ENCODE measurements at places on chromosomes 7 and 10. TPM values are rescaled to one million over a fixed set of nuclear protein-coding genes. Genes with fewer than 3 reads are reported as not detected.

The ANXA11 gene
- 216 TPM for total RNA-seq

The GIMAP6 gene
- 38.7 TPM for total RNA-seq

The MBL2 gene
- total RNA-seq: not detected

The TFR2 gene
- total RNA-seq: 15.0 TPM

The SHOC2 gene
- 50.7 TPM for total RNA-seq

The PDE6C gene
- total RNA-seq: not detected

The NPC1L1 gene
- total RNA-seq: not detected

The SPDYE16 gene
- total RNA-seq: not detected

The EIF3A gene
- 183 TPM for total RNA-seq

The MYO1G gene
- total RNA-seq: 252 TPM

The RPEL1 gene
- not detected for total RNA-seq

The ITGA8 gene
- total RNA-seq: not detected

The KIF11 gene
- 38.7 TPM for total RNA-seq

The WDFY4 gene
- 0.08 TPM for total RNA-seq

The AKR1C2 gene
- total RNA-seq: not detected

The RAB19 gene
- 23.9 TPM for total RNA-seq

DNA sequence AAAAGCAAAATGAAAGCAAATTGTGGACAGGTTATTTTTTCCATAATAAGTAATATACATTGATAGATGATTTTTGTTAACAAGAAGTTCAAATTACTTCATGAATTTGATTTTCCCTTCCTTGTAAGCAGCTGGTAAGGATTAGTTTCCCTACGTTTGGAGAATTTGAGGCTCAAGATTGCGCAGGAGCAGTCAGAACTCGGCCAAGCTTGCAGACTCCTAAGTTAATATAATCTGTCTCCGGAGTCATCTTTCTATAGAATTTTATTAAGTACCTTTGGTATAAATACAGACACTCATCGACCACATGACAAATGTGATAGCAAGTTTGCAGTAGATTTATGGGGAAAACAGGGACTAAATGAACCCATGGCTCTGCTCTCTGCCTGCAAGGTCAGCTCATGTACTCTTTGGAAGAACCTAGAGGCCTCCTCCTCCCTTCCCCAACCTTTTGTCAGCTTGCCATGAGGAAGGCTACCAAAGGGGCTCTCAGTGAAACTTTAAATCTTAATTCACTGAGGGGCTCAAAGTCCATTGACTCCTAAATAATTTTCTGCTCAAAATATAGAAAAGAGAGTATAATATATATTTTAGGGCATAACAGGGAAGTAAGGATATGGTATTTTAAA is 89.2 kb upstream of the CTTNBP2 start:
- no peak for DNase-seq

- no peak for DNase-seq
Observed at GRCh38 chr10:22580711-22581110, 133.7 kb downstream of the PIP4K2A start.

DNA sequence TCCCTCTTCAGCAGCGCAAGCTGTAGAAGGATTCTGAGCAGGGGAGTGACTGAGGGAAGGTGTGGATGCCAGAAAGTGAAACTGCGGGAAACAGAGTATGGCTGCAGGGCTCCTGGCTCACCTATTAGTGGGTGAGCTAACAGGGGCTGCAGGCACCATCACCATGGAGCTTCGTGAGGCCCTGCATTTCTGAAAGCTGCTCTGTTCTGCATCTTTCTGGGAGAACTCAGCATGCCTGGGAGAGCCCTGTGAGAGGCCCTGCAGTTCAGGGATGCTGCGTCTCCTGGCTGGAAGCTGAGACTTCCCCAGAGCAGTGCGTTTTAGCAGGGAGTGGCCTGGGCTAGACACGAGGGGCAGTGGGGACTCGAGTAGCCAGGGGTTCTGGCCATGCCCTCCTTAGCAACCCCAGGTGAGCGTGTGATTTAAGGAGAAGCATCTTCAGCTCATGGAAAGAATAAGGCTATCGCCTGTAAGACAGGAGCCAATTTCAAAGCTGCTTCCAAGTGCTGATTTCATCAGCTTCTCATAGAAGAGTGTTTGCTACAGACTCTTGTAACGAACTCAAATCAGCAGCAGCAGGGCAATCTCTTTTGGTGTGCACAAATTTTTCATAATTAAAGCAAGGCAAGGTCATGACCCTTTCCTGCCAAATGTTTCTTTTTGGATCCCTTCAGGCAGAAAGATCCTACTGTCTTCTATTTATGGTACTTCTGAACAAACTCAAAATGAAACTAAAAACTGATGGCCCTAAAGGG is 293.6 kb upstream of the ZNF32 start:
- no peak for DNase-seq

DNA sequence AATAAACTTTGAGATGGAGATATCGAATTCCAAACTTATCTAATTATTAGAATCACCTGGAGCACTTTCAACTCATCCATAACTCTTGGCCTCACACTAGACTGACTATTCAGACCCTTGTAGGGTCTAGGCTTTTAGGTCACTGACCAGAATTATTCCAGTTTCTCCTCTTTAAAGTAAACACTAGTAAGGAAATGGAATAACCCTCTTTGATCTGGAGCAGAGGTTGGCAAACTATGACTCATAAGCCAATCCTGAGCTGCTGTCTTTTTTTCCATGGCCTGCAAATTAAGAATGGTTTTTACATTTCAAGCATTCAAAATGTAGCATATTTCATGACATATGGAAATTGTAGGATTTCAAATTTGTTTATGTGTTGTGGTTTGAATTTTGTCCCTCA is 1601.9 kb downstream of the REEP3 start:
- no peak for DNase-seq

GRCh38 chr7:19560111-19560883 is 148.5 kb downstream of the POLR1F start:
- DNase-seq: no peak

DNA sequence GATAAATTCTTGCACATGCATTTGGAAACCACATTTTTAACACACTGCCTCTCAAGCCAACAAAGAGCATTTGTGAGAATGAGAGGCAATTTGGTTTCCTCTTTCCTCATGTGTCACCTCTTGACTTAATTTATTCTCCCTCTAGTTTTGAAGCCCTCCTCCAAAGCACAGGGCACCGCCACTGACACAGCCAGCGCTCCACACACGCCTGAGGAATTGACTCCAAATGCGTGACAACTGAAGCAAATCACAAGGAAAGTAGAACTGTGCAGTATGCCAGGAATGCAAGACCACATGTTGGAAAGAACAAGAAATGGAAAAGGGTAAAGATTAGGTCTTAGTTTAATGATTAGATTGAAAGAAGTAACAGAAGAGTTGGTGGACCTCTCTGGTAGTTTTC is 173.3 kb downstream of the LSM5 start:
- DNase-seq: no peak

GRCh38 chr10:11448190-11448544 is 163.3 kb downstream of the USP6NL start:
- no peak for DNase-seq

DNA sequence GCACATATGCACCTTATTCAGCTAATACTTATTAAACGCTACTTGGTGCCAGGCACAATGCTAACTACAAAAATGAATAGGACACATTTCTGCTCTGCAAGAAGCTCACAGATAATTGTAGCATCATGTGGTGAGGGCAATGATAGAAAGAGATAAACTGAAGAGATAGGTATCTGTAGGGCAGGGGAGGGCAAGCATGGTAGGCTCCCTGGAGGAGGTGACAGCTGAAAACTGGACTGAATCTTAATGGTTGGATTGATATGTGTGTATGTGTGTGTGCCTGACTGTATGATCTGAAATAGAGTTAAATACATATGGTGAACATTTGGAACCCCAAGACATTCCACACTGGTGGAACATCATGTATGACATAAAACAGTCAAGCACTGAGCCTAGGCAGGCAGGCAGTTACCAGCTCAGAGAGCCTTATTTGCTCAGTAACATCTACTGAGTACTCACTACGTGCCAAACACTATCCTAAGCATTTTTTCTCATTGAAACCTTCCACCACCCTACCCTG is 4.8 kb upstream of the CEP55 start:
- DNase-seq: no peak

GRCh38 chr7:563629-564170 is 44.1 kb upstream of the PDGFA start:
- no peak for DNase-seq

DNA sequence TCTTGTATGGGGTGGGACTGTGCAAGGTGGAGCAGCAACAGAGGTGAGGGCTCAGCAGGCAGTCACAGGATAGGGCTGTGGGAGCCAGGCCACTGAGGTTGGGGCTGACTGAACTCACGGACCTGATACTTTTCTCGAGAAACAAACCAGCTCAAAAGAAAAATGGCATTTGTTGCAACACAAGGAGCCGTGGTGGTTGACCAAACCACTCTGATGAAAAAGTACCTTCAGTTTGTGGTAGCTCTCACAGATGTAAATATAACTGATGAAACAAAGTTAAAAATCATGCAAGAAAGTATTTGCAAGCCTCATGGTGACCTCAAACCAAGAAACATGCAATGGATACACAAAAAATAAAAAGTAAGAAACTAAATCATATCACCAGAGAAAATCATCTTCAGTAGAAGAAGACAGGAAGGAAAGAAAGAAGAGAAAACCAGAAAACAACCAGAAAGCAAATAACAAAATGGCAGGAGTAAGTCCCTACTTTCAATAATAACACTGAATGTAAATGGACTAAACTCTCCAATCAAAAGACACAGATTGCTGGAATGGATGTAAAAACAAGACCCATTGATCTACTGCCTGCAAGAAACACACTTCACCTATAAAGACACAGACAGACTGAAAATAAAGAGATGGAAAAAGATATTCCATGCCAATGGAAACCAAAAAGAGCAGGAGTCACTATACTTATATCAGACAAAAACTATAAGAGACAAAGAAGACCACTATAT is 48.9 kb upstream of the DUSP5 start:
- peak; percentile 35 for DNase-seq

DNA sequence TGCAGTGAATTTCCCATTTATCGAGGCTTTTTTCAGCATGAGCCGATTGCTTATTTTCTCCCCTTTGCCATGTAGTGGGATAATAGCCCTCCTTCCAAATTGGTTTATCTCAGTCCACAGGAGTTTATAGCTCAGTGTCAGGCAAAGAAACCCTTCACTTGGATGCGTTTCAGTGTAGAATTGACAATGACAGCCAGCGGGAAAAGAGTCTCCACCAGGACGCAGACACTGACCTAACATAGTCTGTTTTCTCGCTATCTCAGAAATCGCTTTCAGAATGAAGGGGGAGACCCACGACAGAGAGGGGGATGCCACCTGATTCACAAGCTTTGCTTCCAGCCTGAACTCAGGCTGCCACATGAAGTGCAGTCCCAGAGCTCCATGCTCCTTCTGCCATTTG is 43.5 kb upstream of the TCERG1L start:
- DNase-seq: no peak

- DNase-seq: no peak
Observed at GRCh38 chr7:24778543-24779282, 21.4 kb upstream of the GSDME start.

DNA sequence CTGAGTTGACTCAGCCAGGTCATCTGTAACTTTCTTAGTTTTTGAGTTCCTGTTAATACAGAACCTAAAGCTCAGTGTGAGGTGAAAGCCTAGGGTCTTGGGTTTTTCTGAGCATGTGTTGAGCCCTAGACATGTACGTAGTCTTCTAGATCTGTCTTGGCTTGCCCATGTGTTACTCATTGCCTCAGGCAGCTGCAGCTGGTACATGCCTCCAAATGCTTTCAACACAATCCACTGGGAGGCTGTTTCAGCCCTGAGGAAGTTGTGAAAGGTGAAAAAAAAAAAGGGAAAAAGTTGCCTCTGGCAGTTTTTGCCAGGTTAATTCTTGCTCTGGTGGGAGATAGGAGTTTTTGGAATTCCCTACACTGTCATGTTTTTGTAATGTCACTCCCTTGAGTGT is 134.6 kb downstream of the RNF216 start:
- no peak for DNase-seq

DNA sequence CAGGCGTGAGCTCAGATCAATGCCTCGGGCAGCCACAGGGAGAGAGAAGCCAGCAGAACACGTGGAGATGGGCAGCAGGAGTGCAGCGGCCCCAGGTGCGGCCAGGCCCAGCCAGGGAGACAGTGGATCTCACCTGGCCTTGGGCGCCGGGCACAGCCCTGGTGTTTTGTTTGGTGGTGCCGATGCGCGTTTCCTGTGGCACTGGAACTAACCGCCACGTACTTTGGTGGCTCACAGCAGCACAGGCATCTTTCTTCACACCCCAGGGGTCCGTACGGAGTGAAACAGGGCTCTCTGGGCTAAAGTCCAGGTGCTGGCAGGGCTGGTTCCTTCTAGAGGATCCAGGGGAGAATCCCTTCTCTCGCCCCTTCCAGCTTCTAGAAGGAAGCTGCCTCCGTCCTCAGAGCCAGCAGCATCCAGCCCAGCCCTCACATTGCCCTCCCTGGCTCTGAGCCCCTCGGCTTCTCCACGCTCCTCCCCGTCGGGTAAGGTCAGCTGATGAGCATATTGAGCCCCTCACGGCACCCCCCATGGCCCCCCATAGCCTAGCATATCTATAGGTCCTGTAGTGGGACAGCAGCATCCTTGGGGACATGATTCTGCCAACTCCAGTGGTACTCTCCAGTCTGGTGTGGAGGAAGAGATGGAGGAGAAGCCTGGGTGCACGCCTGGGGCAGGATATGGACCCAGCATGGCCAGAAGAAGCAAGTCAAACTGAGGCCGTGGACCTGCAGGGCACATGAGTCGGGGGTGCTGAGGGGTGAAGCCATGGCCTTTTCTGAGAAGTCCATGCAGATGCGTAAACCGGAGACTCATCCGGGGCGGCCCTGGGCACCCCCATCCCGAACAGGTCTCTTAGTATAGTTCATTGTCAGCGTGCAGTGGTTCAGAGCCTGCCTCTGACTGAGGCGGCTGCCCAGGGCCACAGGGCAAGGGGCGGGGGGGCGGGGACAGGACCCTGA is 43.4 kb upstream of the PPP2R2D start:
- DNase-seq: no peak

DNA sequence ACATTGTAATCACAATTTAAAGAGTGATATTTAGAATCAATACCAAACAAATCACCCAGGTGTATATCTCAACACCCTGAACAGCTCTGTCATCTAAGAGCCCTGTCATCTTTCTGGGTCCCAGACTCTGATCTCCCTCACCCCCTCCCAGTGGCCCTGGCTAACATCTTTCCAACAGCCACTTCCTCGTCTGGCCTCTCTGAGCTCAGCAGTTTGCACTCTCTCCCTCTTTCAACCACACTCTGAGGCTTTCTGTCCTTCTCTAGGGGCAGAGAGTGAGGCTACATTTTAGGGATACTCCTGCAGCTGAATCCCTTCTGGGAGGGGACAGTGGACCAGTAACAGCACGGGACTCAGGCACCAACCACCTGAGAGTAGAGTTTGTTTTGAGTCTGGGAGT is 17.1 kb upstream of the PRRT4 start:
- DNase-seq: no peak

DNA sequence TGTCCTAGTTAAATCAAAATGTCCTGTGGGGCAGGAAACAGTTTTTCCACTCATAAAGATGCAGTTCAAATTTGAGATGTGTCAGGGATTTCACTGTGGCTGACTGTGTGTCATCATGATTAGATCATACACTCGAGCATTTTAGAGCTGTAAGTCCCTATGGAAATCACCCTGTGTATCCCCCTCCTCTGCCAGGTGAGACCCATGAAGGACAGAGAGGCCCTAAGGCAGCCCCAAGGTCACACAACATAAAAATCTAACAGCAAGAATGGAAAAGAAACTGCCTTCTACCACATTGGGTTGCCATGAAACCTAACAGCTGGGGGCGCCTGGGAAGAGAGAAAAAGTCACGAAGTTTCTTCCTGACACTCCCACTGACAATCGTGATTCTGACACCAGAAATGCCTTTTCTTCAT is 135.8 kb downstream of the KCNMA1 start:
- DNase-seq: no peak
